Activated CD4-positive, CD25-positive, alpha-beta regulatory T cell (primary cell): ENCODE measurements at places on chromosomes 11 and 22.

DNA sequence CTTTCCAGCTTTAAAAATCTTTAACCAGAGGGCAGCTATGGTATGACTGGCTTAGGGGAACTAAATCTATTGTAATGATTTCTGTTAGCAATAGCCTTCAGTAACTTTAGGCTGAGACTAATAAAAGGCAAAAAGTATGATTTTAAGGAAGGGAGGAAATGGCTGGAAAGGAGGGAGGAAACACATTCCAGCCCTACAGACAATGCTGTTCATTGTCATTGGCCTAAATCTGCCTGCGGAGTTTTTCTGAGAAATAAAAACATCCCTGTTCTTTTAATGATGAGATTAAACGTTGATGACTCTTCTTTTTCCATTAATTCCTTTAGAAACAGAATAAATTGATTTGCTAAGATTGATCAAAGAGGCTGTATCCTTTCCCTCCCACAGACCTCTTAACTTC lies 99.6 kb upstream of the GRAMD1B start:
- no peak for DNase-seq

DNA sequence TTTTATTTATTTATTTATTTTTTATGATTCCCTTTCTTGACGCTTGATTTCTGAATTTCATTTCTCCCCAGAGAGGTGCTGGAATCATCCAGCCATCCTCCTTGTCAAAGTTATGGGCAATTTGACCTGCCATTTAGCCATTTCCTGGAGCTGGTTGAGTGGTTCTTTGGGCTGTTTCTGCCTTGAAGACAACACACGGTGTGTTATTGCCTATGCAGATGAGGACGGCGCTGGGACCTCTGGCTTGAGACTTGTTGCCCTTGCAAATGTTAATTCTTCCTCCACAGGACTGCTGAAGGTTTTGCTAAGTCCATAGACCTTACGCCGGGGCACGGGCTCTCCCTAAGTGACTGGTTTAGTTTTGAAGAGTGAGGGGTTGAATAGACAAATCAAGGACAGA lies 147.9 kb upstream of the PLET1 start:
- no peak for DNase-seq

- no peak for DNase-seq
These were observed 506.5 kb downstream of the MN1 start for GRCh38 chr22:27295040-27295439.

- DNase-seq: no peak
These were observed 113.0 kb downstream of the ATXN10 start for GRCh38 chr22:45784357-45785277.

DNA sequence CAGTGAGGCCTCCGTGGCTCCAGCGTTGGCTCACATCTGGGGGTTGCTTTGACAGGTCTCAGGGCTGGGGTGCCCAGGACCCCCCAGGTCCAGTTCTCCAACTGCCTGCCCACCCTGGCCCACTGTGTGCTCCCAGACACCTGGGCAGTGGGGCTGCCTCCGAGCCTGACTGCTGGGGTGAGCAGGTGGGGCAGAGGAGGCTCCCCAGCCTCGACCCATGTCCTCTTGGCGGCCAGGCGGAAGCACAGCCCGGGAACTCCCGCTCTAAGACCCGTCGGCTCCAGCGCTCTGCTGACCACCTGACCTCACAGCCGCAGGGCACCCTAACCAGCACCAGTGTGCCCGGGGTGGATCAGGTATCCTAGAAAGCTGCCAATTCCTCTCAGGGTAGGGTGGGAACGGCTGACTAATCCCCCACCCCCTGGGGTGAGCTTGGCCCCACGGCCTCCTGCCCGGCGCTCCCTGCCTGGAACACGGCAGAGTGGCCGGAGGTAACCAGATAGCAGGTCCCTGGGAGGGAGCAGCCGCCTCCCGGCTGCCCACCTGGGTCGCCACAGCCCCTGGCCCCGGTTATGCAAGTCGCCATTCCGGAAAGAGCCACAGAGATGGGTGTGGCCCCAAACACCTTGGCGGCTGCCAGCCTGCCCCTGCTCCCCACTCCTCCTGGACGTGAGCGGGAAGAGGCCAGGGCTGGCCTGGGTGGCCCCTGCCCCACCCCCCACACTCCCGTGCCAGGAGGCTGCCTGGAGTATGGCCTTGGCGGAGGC lies 19.2 kb upstream of the MUC5B start:
- DNase-seq: no peak

DNA sequence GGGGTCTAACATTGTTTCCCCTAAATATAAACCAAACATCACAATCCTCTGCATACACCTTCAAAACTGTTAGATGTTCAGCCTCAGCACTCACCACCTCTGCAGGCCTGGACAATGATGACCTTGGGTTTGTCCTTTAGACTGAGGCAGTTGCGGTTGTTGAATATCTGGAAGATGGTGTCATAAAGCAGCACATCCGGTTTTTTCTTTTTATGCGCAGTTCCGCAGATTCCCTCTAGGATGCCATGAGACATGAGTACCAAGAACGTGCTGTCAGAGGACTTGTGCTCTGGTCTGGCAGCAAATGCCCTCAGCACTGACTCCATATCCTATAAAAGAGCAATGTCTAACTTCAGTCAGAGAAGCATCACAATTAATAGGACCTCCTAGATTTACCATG lies 22.8 kb downstream of the CASP5 start:
- DNase-seq: no peak

- no peak for DNase-seq
These were observed at the start of gene PLAAT3 for GRCh38 chr11:63614136-63614671. PLAAT3 (minus strand) TSS chr11:63614433; CDS start chr11:63614014, 419 bp downstream.

- DNase-seq: no peak
These were observed 18.6 kb upstream of the APLP2 start for GRCh38 chr11:130051082-130051481.

- DNase-seq: no peak
These were observed 92.1 kb upstream of the TTC12 start for GRCh38 chr11:113222241-113222640.

DNA sequence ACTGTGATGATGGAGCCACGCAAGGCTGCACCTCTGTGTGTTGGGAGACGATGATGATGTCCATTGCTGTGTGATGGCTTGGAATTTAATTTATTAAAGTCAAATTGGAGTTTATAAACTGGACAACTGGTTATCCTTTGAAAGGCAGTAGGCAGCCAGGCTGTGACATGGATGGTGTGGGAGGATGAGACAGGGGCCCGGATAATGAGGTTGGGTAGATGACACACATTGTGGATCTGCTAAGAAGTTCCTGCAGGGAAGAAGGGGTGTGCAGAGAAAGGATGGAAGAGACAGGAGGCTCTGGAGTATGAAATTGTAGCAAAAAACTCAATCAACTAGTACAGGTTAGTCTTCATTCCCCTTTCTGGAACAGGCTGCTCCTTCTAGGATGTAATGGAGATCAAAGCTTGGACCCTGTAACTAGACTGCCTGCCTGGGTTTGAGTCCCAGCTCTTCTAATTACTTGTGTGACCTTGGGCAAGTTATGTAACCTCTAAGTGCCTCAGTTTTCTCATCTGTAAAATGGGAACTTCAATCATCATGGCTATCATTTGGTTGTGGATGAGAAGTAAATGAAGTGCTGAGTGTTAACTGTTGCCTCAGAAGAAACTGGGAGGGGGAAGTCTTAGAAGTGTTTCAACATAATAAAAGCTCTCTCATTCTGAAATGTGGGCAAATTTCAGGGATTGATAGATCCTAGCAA lies 4.2 kb upstream of the HINFP start:
- no peak for DNase-seq

DNA sequence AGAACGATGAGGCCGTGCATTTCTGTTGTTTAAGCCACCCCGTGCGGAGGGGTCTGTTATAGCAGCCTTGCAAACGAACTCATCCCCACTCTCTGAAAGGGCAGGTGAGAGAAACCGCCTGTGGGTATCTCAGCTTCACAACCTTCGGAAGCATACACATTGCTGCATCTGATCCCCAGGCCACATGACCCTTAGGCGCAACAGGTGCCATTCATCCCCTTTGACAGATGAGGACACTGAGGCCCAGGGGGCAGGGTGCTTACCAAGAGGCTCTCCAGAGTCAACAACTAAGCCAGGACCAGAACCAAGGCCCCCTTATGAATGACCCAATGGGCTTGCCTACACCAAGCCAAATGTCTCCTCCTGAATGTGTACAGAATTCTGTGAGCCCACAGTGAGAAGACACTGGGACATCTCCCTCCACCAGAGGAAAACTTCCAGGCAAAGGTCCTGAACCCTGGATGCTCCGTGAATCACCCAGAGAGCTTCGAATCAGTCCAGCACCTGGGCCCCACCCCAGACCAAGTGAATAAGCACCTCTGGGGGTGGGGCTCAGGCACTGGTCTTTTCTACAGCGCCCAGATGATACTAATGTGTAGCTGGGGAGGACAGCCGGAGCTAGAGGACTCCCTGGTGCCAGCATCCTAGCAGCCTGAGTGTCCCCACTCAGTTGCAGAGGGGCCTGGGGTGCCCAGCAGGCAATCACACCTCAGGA lies 83.2 kb downstream of the BUD13 start:
- DNase-seq: no peak

- no peak for DNase-seq
These were observed 206.5 kb upstream of the PGR start for GRCh38 chr11:101336155-101336554.

GRCh38 chr22:24504540-24504939 lies 9.4 kb downstream of the UPB1 start:
- DNase-seq: no peak

DNA sequence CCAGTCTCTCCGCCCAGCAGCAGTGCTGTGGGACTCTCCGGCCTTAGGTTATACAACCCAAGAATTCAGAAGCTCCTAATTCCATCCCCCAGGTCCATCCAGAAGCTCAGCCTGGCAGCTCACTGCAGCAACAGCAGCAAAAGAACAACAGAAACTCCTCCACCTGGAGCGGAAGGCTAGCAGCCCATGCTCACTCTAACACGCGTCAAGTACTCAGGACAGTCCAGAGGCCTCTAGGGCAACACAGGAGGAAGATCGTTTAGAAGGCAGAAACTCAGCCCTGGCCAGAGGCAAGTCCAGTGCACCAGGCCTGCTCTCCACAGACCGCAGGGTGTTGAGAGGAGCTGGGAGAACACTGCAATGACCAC lies 17.1 kb downstream of the PLA2G6 start:
- no peak for DNase-seq

DNA sequence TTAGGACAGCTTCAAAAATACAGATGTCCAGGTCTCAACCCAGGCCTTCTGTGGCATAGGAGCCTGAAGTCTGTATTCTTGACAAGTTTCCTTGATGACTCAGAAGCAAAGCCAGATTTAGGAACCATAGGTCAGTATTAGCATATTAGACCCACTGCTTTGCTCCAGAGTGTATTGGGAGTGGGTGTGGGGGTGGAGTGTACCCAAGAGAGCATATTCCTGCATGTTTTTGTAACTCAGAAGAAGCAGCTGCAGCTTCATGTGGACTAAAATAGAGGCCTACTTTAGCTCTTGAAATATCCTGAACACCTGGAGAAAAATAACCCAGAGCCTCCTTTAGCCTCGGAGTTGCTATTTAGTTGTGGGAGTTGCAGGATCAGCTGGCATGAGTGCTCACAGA lies 106.7 kb downstream of the CCDC81 start:
- DNase-seq: no peak

GRCh38 chr11:70244698-70245097 lies 25.8 kb upstream of the PPFIA1 start:
- DNase-seq: no peak

GRCh38 chr11:94790661-94791180 lies 22.6 kb downstream of the AMOTL1 start:
- no peak for DNase-seq

- DNase-seq: no peak
These were observed 869 bp downstream of the ZC3H7B start for GRCh38 chr22:41302021-41302767.

GRCh38 chr22:37054056-37054395 lies 2.5 kb downstream of the KCTD17 start:
- DNase-seq: no peak

DNA sequence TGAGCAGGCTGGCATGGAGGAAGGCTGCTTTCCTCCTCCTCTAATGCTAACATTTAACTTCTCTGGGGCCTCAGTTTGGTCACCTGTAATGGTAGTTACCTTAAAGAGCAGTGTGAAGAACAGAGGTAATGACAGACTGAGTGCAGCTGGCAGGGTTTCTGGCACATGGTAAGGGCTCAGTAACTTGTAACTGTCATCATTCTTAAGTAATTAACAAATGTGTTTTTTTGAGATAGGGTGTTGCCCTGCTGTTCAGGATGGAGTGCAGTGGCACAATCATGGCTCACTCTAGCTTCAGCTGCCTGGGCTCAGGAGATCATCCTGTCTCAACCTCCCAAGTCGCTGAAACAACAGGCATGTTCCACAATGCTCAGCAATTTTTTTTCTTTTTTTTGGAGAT lies 242.0 kb upstream of the SYN3 start:
- DNase-seq: no peak

- DNase-seq: no peak
These were observed 36.3 kb downstream of the HORMAD2 start for GRCh38 chr22:30116362-30117117.

DNA sequence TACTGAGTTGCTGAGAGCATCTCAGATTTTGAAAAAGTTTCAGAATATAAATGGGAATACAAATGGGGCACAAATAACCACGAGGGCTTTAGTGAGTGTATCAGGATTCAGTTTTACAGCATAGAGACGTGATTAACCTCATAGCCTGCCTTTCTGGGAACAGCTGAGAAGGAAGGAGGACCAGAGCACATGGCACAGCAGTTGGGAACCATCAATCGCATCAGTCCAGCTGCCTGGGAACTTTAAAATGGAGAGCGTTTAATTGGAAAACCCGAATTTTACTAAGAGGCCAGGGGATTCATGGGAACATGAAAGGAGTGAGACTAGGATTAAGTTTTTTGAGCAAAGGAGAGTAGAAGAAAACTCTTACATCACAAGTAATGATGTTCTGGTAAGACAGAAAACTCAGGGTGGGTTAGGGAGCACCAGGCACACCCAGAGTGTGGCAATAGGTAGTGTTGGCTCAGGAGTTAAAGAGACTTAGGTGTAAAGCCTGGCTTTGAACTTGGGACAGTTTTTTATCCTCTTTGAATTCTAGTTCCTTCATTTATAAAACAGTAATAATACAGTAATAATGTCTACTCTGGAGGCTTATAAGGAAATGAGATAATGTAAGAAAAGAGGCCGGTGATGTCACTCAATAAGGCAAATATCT lies 40.2 kb downstream of the FZD4 start:
- no peak for DNase-seq

- DNase-seq: no peak
These were observed 290.7 kb upstream of the MPPED2 start for GRCh38 chr11:30876663-30877396.

DNA sequence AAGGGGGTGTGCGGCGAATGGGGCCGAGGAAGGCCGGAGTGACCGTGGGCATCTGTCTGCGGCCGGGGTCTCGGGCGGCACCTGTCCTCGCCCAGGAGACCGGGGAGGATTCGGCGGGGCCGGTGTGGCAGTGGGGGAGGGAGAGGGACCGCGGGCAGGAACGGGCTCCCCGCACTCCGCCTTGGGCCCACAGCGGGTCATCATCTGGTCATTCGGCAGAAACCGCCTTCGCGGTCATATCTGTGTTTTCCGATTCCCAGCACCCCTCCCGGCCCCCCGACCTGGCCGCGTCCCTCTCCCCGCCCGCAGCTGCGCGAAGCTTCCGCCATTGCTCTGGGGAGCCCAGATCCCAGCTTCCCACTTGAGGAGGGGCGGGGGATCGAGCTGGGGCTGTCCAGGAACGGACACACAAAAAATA lies 824 bp upstream of the CBX6 start:
- DNase-seq: no peak

GRCh38 chr11:70826541-70827335 lies 425.6 kb downstream of the SHANK2 start:
- DNase-seq: no peak

- no peak for DNase-seq
These were observed 69.9 kb downstream of the PTPRJ start for GRCh38 chr11:48050304-48050703.
